COR-L47 (cell line): ENCODE measurements at places on chromosomes 7 and 10.

DNA sequence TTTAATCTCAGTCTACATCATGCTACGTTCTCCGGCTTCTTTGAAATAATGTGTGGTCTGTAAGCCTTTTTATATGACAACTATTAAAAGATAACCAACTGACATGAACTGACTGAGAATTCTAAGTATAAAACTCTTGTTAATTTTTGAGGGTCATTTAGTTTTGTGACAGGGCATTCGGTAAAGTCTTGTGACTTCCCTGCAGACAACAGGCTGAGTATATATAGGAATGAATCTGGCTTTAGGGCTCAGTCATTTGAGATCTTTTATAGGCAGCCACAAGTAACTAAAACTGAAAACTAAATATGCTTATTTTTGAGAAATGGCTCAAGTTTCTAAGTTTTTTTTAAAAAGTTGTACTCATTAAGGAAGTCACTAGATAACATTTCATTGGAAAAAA, 62.5 kb upstream of the SCIN start:
- no peak for DNase-seq

DNA sequence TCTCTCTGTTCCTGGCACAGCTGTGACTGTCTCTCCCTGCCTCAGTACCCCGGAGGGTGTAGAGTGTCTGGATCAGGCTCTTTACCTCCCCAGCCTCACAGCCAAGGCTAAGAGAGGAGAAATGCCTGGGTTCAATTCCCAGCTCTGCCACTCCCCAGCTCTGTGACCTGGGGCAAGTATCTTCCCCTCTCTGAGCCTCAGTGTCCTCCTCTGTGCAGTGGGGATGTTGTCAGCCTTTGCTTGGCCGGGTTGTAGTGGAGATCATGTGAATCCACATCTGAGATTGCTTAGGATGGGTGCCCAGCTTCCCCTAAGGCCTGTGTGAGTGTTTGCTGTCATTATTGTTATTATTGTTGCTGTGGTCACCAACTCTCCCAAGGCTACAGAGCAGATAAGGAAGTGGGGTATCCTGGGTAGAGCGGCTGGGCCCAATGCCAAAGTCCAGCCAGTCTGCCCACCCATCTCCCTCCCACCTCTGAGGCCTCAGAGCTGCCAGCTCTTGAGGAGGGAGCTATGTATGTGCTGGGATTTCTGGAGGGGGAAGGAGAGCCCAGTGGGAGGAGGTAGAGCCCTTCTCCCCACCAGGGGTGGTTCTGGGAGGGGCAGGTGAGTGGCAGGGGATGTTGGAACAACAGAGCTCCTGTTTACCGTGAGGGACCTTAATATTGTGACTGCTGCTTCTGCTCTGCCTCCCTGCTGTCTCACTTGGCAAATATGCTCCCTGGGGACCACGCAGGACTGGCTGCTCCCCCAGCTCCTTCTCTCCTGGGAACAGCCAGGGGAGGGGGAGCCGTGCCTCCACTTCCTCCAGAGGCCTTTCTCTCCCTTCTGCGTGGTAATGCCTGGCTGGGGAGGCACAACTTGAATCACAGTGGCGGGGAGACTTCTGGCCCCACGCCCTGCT, 170.5 kb downstream of the RPS24 start:
- DNase-seq = peak; percentile 79

DNA sequence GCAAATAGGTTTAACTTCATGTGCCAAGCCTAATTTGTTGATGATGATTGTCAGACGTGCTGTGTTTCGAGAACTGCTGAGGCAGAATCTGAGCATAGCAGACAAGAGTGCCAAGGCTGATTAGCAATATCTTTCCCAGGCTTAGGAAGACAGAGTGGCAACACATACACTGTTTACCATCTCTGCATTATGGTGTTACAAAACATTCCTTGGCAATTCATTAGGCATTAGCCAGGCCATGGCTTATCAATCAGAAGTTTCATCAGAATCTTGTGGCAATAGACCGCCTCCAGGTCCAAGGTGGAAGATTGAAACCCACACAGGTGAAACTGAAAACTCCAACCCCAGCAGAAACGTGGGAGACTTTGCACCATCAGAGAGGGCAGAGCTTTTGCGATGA, 148.5 kb downstream of the AOAH start:
- no peak for DNase-seq

DNA sequence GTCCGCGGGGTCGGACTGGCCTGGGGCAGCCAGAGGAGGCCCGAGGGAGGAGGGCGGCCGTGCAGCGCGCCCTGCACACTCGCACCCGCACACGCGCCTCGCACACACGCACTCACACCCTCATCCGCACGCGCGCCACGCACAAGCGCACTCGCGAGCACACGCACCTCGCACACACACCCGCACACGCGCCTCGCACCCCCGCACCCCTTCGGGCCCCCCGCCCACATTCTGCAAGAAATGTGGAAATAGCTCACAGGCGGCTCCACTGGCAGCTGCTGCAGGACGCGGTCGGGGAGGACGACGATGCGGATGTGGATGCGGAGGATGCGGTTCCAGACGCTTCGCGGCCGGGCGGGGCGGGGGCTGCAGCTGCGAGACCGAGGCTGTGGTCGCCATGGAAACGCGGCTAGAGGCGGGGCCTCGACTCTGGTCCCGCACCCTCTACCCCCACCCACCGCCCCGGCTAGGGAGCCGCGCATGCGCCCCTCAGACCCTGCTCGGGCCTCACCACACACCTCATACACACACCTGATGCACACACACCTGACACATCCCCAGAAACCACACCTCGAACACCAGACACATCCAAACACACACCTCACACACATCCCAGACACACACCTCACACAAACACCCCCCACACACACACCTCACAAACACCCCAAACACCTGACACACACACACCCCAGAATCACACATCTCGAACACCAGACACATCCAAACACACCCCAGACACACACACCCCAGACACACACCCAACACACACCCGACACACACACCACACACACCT, at the start of gene CALY:
Gene CALY, minus strand, starts transcription at position 320 of the 793 bp plus-strand sequence. CDS start 7,907 bp downstream, outside the sequence.
- DNase-seq = no peak

GRCh38 chr10:132586739-132587138, 49.2 kb downstream of the INPP5A start:
- no peak for DNase-seq
